ENCODE measurements at places on chromosomes 4 and X.

GRCh38 chrX:41689711-41690110 is 938 bp downstream of the GPR34 start:
- DNase-seq: no peak

DNA sequence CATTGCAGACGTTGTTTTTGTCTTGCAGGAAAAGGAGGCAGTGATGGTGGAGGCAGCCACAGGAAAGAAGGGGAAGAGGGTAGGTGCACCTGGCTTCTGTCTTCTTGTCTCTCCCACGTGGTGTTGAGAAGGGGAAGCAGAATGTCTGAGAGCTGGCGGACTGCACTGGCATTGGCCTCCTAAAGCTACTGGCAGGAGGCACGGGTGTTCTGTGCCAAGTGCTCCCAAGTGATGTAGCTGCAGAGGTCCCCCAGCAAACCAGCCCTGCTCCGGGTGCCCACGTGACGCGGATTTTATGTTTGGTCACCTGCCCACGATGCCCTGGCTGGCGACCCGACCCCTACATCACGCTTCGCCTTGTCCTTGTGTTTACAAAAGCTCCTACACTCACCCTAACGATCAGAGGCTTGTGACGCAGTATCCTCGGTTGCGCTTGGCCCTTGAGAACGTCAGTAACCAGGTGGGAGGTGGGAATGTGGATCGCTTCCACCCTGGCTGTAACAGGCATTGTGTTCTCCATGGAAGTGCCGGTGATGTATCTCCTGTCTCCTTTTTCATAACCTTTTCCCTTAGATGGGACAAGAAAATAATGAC is 28.5 kb upstream of the XG start:
- DNase-seq: no peak

- DNase-seq: no peak
These were observed 62.5 kb downstream of the ZNF330 start for GRCh38 chr4:141283152-141283551.

- no peak for DNase-seq
These were observed 204.9 kb downstream of the GBA3 start for GRCh38 chr4:22897520-22898108.

- DNase-seq: no peak
These were observed 238.4 kb upstream of the ANXA3 start for GRCh38 chr4:78312989-78313753.

Measured in stimulated activated CD8-positive, alpha-beta memory T cell treated with anti-CD3 and anti-CD28 coated beads, Interleukin-15, amount 100 ng/mL, for 24 hours (primary cell).